ENCODE measurements at places on chromosomes 13 and 19.

DNA sequence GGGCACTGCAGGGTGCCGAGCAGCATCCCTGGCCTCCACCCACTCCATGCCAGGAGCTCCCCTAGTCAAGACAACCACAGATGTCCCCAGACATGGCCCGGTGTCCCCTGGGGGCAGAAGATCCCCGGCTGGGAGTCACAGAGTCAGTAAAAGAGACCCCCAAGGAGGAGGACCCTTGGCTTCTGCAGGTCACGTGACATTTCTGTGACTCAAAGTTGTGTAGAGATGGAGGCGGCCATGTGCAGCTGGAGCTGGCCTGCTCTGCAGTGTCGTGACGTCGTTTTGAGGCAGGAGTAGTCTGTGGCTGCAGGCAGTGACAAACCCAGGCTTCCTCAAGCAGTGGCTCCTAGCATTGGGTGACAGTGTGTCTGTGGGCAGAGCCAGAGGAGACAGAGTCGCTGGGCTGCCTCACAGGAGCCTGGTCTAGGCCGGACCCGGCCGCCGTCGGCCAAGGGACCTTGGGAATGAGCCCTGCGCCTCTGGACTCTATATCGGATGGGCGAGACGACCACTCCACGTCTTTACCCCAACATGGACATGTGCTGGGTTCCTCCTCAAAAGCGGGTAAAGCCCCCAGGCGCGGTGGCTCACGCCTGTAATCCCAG, 7.7 kb upstream of the DIRAS1 start:
- H3K36me3 ChIP-seq: peaks cover 16% of the 10 kb centered on the region
- no peak for DNase-seq

DNA sequence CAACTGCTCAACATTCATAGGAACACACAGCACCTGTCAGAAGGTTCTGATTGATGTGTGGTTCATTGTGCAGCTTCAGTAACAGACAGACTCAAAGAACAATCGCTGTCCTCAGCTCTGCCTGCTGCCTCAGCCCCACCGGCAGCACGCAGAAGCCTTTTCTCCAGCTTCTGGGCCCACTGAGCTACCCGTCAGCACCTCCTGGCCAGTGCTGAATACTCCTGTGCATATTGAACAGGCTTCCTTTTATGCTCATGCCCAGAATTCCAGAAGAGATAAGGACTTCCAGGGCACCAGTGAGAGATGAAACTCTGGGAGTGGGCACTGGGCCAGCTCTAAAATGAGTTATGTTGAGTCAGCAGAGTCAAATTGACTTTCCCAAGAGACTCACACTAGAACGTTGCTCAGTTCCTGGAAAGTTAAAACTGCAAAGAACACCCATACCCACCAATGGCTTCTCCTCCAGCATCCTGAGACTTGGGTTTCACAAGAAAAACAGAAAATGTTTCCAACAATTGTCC, 119.3 kb downstream of the COL4A1 start:
- peak overlapping the region; percentile 17 for H3K27ac ChIP-seq
- H3K36me3 ChIP-seq: peaks cover 94% of the 10 kb centered on the region
- DNase-seq: no peak
- H3K4me1 ChIP-seq: peaks cover 6% of the 10 kb centered on the region

- no peak overlapping the region for H3K4me3 ChIP-seq
- no peaks in the 10 kb centered on the region for H3K4me1 ChIP-seq
- H3K27ac ChIP-seq: no peak overlapping the region
- H3K27me3 ChIP-seq: no peaks in the 10 kb centered on the region
Measured at GRCh38 chr19:4113398-4114088, 10.4 kb downstream of the MAP2K2 start.

DNA sequence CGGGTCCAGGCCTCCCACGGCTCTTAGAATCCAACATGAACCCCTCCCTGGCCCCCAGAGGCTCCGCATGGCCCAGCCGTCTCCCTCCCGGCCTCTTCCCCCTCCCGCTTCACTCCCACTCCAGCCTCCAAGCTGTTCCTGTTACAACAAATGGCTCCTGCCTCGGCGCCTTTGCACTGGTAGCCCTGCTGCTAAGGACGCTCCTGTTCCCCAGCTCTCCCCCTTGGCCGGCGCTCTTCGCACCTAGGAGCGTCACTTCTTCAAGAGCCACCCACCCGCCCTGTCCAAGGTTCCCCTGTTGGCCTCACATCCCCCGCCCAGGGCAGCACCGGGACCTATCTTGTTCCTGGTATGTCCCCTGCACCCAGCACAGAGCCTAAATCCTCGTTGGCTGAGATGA, 9.4 kb downstream of the CCDC124 start:
- H3K27me3 ChIP-seq: no peaks in the 10 kb centered on the region
- no peaks in the 10 kb centered on the region for H3K4me1 ChIP-seq
- no peak for DNase-seq
- H3K36me3 ChIP-seq: peaks cover 42% of the 10 kb centered on the region

DNA sequence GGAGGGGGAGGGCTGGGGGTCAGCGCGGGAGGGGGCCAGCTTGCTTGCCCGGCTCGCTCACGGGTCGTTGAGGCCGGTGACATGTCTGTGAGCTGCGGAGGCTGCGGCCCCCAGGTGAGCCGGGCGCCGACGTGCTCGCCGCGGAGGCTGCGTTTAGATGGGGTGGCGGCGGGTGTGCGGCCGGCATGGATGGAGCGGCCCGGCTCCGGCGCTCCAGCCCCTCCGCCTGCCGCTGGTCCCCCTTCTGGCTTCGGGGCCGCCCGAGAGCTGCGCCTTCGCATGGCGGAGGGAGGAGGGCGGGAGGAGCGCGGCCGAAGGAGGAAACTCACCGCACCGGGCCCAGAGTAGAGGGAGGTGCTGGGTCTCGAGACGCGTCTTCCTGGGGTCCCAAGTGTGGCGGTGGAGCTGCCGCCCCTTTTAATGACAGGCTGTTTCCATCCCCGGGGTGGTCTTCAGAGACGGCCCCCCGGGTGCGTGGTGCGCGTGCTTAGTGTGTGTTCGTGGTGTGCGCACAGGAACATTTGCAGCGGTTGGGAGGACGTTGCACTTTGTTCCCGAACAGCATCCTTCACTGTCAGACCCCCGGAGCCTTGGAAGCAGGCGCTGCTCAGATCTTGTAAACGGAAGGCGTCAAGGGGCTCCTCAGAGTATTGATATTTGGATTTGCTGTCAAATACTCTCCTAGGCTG, at the start of gene AKAP11:
Gene AKAP11 (plus strand): TSS at position 38 of the 689 bp plus-strand sequence. CDS start 14,197 bp downstream, outside the sequence.
- H3K4me3 ChIP-seq: peak within 1 kb of the TSS; percentile 91
- H3K4me1 ChIP-seq: peaks cover 3% of the 10 kb centered on the region

- peaks cover 27% of the 10 kb centered on the region for H3K4me1 ChIP-seq
- no peak overlapping the region for H3K4me3 ChIP-seq
- peaks cover 12% of the 10 kb centered on the region for H3K36me3 ChIP-seq
- DNase-seq: no peak
Measured at GRCh38 chr19:18308051-18308947, 14.6 kb downstream of the LSM4 start.

GRCh38 chr19:32863841-32864240, 5.7 kb downstream of the SLC7A9 start:
- no peak overlapping the region for H3K27ac ChIP-seq
- H3K36me3 ChIP-seq: no peaks in the 10 kb centered on the region
- no peak for DNase-seq
- H3K4me1 ChIP-seq: no peaks in the 10 kb centered on the region

DNA sequence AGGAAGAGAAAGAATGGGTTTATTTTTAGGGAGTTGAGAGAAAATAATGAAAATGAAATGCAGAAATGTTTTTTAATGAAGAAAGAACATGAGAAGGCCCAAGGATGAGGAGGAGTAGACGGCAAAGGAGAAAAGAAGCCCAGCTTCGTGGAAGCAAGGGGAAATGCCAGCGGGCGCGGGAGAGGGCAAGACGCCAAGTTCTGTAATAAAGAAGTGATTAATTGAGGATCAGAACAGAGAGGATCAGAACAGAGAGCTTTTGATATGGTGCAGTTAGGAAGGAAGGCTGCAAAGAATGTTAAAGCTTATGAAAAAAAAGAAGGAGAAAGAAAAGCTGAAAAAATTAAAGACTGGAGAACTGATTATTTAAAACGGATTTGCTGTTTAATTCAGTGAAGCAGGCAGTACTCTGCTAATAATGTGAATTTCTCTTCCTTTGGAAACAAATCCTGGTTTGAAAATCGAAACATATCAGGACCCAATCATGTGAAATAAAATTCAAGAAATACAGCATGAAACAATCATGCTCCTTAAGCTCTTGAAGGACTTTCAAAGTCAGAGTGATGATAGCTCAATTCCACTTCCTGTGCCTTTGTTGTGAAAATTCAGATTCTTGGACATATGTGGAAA, 99.3 kb upstream of the SOX1 start:
- no peak for DNase-seq
- no peak overlapping the region for H3K27ac ChIP-seq
- no peaks in the 10 kb centered on the region for H3K27me3 ChIP-seq
- no peaks in the 10 kb centered on the region for H3K36me3 ChIP-seq
- H3K4me1 ChIP-seq: no peaks in the 10 kb centered on the region

- no peaks in the 10 kb centered on the region for H3K36me3 ChIP-seq
- H3K27me3 ChIP-seq: no peaks in the 10 kb centered on the region
- DNase-seq: no peak
Measured at GRCh38 chr19:29914933-29915332, 27.1 kb upstream of the URI1 start.

GRCh38 chr19:4635754-4636116, 3.6 kb upstream of the TNFAIP8L1 start:
- H3K27me3 ChIP-seq: no peaks in the 10 kb centered on the region
- H3K36me3 ChIP-seq: no peaks in the 10 kb centered on the region
- H3K4me1 ChIP-seq: peaks cover 5% of the 10 kb centered on the region

- H3K4me3 ChIP-seq: no peak overlapping the region
- peaks cover 5% of the 10 kb centered on the region for H3K4me1 ChIP-seq
- H3K36me3 ChIP-seq: no peaks in the 10 kb centered on the region
- no peak overlapping the region for H3K27ac ChIP-seq
Measured at GRCh38 chr19:34985249-34986022, 14.7 kb upstream of the GRAMD1A start.

GRCh38 chr19:42529248-42529764, 1.0 kb upstream of the CEACAM1 start:
- H3K27ac ChIP-seq: no peak overlapping the region
- H3K4me3 ChIP-seq: no peak overlapping the region
- no peaks in the 10 kb centered on the region for H3K36me3 ChIP-seq
- H3K27me3 ChIP-seq: no peaks in the 10 kb centered on the region

DNA sequence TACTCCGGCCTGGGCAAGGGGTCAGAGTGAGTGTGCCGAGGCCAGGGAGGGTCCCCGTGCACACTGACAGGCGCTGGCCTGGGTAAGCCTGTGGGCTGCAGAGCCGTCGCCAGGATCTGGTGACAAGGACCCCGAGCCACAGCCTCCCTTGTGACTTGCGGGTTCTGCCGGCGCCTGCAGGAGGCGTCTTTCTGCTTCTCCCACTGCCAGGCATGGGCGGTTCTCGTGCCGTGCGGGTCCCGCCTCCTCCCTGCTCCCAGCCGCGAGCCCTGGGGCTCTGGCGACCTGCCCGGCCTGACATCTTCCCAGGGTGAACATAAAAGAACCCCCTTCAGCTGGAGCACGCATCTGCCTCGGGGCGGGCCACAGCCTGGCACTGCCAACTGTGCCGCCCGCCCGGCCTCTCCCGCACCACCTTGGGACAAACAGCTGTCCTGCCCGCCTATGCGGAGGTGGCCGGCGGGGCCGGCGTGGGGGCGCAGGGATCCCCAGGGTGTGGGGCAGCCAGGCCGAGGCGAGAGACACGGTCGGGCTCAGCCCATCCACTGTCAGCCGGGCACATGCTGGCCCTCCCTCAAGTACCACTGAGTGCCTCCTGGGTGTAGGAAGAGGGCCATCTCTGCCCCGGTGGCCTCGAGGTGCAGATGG, 1.5 kb upstream of the HCN2 start:
- peaks cover 4% of the 10 kb centered on the region for H3K36me3 ChIP-seq
- no peak overlapping the region for H3K27ac ChIP-seq
- peaks cover 5% of the 10 kb centered on the region for H3K4me1 ChIP-seq

DNA sequence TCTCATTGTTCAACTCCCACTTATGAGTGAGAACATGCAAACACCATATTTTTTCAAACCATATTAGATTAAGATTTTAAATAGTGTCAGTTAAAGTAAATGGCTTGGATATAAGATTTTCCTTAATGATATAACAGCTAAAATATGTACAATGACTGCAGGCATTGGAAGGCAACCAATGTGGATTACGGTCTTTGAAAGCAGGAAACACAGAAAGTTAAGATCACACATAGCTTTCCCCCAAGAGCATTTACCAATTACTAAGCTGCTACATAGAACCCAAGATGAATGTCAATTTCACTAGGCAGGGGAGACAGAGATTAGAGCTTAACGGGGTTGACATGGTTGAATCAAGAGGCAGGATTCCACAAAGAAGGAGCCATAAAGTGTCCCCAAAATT, 173.2 kb upstream of the TRPC4 start:
- H3K36me3 ChIP-seq: no peaks in the 10 kb centered on the region
- H3K27me3 ChIP-seq: no peaks in the 10 kb centered on the region

DNA sequence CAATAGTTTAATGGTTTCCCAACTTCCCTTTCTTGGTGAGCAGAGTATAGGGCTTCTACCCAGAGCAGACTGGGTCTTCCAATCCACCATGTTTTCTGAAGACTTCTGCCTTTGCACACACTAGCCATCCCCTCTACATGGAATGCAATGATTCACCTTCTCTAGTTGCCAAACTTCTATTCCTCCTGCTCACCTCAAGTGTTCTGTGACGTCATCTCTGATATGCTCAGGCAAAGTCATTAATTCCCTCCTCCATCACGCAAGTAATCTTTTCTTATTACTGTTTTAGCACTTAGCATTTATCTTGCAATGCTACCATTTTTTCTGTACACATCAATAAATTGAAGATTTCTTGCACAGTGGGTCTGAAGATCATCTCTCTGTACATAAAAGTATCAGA, 174.2 kb downstream of the RBM26 start:
- H3K36me3 ChIP-seq: no peaks in the 10 kb centered on the region
- H3K27me3 ChIP-seq: no peaks in the 10 kb centered on the region
- DNase-seq: no peak
- no peak overlapping the region for H3K4me3 ChIP-seq

GRCh38 chr13:30696278-30697176, 38.8 kb upstream of the ALOX5AP start:
- peaks cover 7% of the 10 kb centered on the region for H3K4me1 ChIP-seq
- no peak overlapping the region for H3K27ac ChIP-seq
- no peak for DNase-seq
- no peak overlapping the region for H3K4me3 ChIP-seq
- H3K27me3 ChIP-seq: no peaks in the 10 kb centered on the region

DNA sequence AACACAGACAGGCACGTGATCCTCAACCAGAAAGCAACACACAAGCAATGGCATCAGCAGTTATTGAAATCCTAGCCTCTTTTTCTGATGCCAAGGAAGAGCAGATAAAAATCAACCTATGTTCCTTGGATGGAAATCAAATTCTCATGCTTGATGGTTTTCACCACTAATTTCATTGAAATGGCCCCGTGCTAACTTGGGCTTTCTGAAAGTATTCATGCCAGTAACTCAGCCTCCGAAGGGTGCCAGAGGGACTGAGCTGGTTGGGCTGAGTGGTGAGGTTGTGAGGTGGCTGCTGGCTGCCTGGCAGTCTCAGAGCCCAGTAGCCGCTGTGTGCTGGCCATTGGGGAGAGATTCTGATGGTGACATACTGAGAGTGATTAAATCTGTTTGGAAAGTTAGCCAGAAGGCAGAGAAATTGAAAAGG, 309.3 kb downstream of the DCT start:
- peak overlapping the region; percentile 55 for H3K27ac ChIP-seq
- H3K27me3 ChIP-seq: no peaks in the 10 kb centered on the region
- no peak overlapping the region for H3K4me3 ChIP-seq
- no peak for DNase-seq
- no peaks in the 10 kb centered on the region for H3K36me3 ChIP-seq
- peaks cover 9% of the 10 kb centered on the region for H3K4me1 ChIP-seq

GRCh38 chr19:46821512-46822409, 28.9 kb downstream of the AP2S1 start:
- H3K4me3 ChIP-seq: no peak overlapping the region
- H3K27ac ChIP-seq: no peak overlapping the region
- no peak for DNase-seq

- H3K4me1 ChIP-seq: peaks cover 14% of the 10 kb centered on the region
- H3K27ac ChIP-seq: peak overlapping the region; percentile 94
- H3K27me3 ChIP-seq: peaks cover 19% of the 10 kb centered on the region
- H3K4me3 ChIP-seq: peak overlapping the region; percentile 85
Measured at GRCh38 chr19:48390188-48391099, 907 bp downstream of the KDELR1 start.

Data from ascending aorta (tissue), 2 donors.